ENCODE measurements at places on chromosomes 12 and 14.

- DNase-seq = no peak
Observed at GRCh38 chr12:122080149-122081082, 1.9 kb downstream of the MLXIP start.

DNA sequence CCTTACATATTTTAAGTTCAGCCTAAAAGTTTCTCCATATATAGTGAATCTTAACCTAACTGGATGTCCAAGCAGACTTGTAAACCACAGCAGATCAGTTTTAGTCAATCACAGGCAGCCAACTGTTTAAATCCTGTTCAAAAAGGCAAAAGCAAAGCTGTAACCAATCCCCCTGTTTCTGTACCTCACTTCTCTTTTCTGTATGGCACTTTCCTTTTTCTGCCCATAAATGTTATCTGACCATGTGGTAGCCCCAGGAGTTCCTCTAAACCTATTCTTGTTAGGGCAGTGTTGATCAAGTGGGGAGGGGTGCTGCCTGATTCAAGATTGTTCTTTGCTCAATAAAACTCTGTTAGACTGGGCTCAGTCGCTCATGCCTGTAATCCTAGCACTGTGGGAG lies 8.5 kb upstream of the DACT1 start:
- DNase-seq = no peak

- DNase-seq = no peak
Observed at GRCh38 chr12:54270345-54270744, 9.6 kb downstream of the CBX5 start.

GRCh38 chr12:77916276-77916675 lies 85.6 kb downstream of the NAV3 start:
- no peak for DNase-seq

DNA sequence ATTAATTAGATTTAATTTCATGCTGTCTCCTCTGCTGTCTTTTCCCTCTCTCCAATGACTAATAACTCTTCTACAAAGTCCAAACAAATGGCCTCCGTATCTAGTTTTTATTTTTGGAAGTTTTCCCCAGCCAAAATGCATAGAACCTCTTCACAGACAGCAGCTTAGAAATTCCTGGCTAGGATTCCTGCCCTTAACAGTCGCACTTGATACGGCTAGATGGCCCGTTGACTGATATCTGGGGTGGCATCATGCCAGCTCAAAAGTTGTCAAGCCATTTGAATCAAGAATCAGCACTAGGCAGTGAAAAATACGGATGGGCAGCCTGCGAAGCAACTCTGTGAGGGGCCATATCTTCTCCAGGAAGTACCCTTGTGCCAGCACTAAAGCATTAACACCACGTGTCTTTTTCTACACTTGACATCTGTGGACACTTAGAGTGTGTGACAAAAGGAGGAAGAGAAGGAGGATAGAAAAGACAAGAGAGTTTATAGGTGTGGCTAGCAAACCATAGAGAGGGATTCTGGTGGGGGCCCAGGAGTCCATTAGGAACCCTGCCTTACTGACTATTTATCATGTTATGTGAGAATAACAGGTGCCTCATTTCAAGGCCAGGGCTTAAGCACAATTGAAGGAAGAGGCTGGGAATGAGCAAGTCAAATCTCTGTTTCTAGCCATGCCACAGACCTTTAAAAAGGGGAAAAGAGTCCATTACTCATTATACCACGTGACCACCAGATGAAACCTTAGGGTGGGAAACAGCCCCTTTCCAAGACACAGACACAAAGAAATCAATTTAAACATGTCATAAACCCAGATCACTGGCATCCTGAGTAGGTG lies 39.2 kb upstream of the KRR1 start:
- DNase-seq = no peak

DNA sequence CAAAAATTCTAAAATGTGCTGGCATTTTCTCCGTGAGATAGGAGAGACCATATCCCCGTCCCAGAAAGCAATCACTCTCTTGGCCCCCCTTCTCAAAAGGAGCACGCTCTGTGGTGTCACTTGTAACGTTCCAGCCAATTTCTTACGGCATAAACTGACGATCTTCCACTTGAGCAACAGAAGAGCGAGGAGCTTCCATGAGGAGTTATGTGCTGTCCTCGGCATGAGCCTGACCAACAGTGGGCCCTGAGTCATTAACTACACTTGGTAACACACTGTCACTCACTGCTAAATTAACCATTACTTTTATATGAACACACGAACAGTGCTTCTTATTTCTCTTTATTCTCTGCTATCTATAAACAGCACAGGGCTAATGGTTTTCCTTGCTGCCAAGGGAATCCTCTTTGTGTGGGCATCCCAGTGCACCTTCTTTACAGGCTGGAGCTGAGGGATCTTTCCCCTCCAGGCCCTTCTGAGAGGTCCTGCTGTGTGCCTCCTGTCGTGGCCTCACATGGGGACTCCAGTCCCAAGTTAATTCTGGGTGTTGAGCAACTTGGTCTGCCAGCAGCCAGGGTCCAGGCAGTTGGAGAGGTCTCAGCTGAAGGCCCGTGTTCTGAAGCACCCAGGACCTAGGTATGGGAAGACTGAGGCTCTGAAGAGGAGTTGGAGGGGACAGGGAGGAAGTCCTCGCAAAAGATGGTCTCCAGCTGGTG lies 9.4 kb downstream of the SLC6A13 start:
- no peak for DNase-seq

DNA sequence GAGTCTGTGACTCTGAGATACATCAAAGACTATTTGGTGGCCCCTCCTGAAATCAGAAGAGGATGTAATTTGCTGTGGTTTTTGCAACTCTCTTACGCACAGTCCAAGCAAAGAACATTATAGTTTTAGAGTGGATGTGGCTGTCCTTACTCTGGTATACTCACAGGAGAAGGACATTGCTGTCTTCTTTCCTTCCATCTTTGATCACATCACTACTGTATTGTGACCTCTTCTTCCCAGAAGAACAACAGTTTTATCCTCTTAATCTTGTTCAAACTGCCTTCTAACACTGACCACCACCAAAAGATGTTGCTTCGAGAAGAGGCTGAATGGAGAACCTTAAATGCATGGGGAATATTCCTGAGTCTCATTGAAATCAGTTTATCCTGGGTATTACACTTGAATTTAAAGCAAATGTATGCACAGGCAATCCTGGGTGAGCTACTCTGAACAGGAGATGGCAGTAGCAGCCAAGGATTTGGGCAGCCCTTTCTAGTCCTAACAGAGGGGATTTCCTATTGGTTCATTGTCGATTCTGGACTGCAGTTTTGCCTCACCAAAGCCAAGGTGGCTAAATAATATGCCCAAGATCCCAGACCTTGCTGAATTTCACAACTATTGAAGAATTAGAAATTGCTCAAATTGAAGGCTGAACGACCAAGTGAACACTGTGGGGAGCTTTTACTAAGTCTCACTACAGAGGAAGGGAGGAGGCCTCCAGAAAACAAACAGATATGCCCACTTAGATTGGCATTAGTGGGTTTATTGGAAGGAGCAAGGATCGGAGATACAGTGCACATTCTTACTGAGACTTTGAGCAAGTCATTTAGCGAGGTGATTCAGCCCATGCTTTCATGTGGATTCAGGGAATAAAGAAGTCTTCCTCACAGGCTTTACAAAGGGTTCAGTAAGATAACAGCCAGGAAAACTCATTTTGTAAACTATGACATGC lies 282.8 kb downstream of the PAWR start:
- no peak for DNase-seq

- DNase-seq = no peak
Observed at GRCh38 chr14:77313371-77313770, 7.3 kb downstream of the POMT2 start.

DNA sequence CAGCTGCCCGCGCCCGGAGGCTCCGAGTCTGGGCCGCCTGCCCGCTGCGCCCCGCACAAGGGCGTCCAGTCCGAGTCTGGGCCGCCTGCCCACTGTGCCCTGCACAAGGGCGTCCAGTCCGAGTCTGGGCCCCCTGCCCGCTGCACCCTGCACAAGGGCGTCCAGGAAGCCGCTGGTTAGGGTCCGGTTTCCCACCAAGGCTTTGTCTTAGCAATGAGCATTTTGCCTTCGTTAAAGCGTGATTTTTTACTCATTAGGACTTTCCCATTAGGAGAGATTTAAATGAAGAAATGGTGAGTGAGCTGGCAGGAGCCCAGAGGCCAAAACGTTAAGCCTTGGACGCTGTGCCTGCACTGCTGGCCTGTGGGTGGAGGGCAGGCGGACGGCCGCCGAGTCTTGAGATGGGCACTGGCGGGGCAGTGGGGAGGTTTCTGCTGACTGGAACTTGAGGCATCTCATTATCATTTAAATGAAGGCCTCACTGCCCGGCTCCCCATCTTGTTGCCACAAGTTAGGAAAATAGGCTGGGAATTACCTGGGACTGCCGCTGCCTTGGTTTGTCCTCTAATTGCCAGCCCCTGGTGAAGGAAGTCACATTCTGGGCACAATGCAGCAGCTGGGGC lies 36.0 kb downstream of the FBRSL1 start:
- DNase-seq = no peak

DNA sequence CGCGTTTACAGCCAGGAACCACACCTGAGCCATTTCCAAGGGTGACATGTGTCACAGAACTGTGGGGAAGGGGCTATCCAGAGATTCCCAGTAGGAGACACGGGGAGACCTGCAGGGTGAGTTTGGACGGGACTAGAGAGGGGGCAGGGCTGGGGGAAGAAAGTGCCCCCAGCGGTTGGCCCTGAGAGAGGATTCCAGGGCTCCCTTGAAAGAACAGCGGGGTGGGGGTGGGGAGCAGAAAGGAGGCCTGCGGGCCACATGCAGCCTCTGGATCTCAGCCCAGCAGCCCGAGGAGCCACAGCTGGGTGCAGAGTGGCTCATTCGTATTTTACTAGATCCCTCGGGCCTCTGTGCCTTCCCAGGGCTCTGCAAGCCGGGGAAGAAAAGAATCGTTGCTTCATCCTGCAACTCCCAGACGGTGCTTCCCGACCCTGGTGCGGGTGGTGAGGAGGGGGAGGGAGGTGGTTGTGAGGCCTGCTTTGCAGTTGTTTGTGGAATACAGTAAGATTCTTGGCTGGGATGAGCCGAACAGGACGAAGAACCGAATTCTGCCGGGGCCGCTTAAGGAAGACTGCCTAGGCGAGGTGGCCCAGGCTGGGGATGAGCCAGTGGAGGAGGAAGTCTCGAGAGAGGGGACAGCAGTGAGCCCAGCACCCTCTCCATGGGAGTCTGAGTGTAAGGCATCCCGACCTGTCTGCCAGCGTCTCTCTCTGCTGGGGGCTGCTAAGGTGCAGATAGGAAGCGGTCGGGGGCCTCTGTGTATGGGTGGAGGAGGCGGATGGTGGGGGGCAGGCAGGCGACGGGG lies 36.1 kb upstream of the ANKRD9 start:
- no peak for DNase-seq

- no peak for DNase-seq
Observed at GRCh38 chr12:3216726-3217682, 139.8 kb downstream of the TSPAN9 start.

- DNase-seq = no peak
Observed at GRCh38 chr14:49512147-49512551, 74.0 kb downstream of the RPS29 start.

DNA sequence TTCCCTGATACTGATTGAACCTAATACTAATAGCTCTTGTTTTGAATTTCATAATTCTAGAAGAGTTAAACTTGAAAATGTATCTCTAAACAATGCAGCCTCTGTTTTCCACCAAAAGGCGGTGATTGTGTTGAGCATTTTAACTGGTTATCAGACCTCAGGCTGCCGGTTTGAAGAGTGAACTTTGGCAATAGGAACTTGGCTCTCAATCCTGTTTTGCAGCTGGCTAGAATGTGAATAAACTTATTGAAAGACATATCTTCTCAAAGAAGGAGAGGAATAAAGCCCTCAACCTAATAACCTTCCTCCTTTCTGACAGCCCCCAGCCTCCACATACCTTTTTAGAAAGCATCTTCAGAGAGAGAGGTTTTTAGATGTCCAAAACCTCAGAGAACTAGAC lies 105.4 kb downstream of the SRGAP1 start:
- DNase-seq = no peak

DNA sequence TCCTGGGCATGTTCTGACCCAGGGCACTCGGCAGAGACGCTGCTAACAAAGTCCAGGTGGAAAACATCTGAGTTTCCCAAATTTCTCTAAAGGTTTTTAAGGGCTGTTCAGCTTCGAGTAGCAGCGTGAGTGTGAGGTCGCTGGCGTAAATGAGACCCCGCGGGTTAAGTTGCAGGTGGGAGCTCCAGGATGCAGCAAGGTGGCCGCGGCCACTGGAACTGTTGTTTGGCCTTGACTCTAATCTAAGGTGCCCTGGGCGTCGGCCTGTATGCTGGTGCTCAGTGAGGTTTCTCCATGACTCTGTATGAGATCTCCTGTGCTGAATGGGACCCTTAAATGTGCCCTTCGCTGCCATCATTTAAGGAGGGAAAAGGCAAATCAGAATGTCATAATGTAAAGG lies 50.7 kb downstream of the ELK3 start:
- no peak for DNase-seq

DNA sequence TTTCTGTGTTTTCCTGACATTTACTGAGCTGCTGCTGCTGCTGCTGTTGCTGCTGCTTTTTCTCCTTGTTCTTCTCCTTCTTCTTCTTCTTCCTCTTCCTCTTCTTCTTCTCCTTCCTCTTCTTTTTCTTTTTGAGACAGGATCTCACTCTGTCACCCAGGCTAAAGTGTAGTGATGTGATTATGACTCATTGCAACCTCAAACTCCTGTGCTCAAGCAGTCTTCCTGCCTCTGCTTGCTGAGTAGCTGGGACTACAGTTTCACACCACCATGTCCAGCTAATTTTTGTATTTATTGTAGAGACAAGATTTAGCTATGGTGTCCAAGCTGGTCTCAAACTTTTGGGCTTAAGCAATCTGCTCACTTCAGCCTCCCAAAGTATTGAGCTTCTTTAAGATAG lies 95.8 kb downstream of the TMTC3 start:
- DNase-seq = no peak

DNA sequence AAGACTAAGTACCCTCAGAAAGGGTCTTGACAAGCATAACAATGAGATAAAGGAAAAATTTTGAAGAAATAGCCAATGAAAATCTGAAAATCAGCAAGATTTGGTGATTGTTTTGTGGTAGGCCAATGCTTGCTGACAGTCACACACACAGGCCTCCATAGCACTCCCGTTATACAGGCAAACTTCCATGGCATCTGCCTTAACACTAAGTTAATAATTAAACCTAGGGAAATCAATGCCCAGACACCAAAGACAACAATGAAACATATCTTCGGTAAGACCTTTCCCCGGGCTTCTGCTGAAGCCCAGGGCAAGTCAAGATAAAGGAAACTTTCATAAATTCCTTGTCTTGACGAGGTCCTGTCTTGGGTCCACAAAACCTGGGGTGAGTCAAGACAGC lies 18.6 kb upstream of the RERGL start:
- DNase-seq = no peak

- no peak for DNase-seq
Observed at GRCh38 chr14:89805501-89805900, 149.0 kb downstream of the EFCAB11 start.

DNA sequence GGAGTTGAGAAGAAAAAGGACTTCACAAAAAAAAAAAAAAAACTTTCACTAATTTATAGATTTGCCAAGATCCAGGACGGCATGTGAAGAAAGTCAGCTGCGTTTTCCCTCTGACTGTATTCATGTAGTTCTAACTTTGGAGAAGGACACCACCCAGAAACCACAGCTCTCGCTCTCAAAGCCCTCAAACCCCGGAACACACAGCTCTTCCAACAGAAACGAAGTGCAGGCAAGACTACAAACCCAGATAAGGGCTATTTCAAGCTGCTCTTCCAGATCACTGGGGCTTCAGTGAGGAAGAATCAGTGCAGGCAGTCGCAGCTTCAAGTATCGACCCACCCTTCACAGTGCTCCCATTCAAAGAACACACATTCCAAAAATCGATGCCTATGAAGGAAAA lies 13.2 kb downstream of the KCNH5 start:
- DNase-seq = no peak

GRCh38 chr14:20516921-20517320 lies 11.6 kb downstream of the RNASE10 start:
- DNase-seq = no peak
